Stimulated activated CD4-positive, alpha-beta T cell treated with anti-CD3 and anti-CD28 coated beads, TNF-alpha, amount 100 ng/mL, for 4 hours (primary cell): ENCODE measurements at places on chromosomes 4 and X.

DNA sequence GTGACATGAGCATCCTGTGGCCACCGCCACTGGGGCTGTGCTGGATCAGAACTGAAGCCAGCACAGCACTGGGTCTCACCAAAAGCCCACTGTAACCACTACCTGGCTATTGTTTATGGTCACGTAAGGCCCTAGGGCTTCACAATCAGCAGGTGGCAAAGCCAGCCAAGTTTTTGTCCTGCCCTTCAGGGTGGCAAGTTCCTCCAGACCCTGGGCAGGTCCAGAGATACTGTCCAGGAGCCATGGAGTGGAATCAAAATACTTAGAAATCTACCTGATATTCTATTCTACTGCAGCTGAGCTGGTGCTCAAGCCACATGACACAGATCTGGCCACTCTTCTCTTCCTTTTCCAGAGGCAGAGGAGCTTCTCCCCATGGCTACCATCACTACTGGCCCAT is 121.2 kb upstream of the CXXC4 start:
- DNase-seq = no peak

GRCh38 chrX:21843179-21843578 is 3.8 kb downstream of the MBTPS2 start:
- no peak for DNase-seq

DNA sequence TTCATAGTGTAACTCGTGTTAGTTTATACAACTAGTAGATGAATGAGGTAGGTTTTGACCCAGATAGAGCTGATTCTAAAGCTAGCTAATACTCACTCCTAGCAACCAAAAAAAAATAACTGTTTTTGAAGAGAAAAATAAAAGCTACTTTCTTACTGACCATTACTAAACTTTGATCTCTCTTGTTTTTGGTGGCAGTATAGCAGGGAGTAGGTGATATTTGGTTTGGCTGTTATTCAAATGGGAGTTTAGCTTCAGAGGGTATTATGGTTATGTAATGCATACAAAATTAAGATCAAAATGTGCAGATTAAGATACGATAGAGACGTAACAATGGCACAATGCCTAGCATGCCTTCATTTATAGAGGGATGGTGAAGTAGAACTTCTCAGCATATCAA is 1104.5 kb downstream of the PCDH19 start:
- DNase-seq = no peak

- DNase-seq = no peak
Measured at GRCh38 chr4:76697129-76697803, 200.7 kb downstream of the SOWAHB start.

GRCh38 chr4:9893329-9894108 is 112.1 kb downstream of the DRD5 start:
- no peak for DNase-seq

DNA sequence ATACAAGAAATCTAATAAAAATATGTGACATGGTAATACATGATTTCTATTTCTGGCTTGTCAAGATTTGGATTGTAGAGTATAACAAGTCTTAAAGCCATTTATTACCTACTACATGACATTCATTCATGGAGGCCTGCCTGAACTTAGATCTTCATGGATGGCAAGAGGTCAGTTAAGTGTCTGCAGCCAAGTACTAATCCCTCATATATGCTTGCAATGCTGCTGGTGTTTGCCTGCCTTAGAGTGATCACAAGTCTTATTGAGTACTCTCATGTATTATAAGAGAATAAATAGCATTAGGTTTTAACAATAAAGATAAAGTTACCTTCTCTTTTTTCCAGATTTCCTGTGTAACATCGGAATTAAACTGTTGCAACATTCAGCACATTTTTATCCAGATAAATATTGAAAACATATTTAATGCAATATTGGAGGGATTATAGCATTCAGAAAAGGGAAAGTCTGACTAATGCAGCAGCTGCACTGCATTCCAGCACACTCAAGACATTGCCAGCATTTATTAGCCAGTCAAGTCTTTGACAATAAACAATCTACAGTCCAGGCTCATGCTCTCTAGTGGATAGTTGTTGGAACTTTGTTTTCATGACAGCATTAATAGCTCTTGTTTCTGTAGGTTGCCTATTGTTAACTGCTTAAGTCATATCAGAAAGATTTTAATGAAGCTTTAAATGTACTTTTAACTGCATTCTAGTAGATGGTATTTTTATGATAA is 737.1 kb downstream of the FAT4 start:
- DNase-seq = no peak

- DNase-seq = no peak
Measured at GRCh38 chrX:140091125-140091886, 126.0 kb upstream of the CXorf66 start.

GRCh38 chr4:39450618-39451017 is 8.1 kb downstream of the RPL9 start:
- no peak for DNase-seq

GRCh38 chrX:3428792-3429191 is 82.3 kb upstream of the MXRA5 start:
- DNase-seq = no peak

DNA sequence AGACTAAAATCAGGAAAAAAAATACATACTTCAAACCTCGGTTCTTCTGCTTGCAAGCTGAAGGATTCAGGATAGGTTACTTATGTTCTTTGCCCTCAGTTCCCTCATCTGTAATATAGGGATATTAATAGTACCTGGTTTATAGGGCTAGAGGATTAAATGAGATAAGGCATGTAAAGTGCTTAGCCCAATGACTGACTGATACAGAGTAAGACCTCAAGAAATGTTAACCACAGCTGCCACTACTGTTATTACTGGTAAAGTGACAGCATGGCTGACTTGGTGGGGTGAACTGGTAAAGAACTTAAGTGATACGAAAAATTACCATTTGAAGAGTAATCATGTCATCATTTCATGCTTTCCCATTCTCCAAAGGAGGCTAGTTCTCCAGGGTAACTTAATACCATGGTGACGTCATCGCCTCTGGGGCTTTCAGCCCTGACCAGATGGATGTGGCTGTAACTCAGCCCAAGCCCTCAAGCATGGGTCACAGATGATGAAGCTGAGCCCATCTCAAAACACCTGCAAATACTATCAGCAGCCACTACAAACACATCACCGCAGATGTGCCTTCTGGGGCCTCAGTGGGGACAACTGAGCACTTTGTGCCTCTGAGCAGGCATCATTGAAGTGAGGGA is 44.5 kb upstream of the SCML1 start:
- no peak for DNase-seq

DNA sequence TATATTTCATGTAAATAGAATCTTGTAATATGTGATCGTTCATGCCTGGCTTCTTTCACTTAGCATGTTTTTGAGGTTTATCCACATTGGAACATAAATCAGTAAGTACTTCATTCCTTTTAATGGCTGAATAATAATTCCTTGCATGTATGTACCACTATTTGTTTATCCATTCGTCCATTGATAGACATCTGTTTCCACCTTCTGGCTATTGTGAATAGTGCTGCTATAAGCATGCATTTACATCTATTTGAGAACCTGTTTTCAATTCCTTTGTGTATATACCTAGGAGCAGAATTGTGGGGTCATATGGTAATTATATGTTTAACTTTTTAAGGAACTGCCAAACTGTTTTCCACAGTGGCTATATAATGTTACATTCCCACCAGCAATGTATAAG is 356.7 kb upstream of the DIPK2B start:
- DNase-seq = no peak

- DNase-seq = no peak
Measured at GRCh38 chr4:109296527-109296926, 5.9 kb downstream of the COL25A1 start.
